ENCODE measurements at places on chromosomes 16 and 17.

- DNase-seq: no peak
Measured at GRCh38 chr16:23902748-23903414, 67.1 kb downstream of the PRKCB start.

DNA sequence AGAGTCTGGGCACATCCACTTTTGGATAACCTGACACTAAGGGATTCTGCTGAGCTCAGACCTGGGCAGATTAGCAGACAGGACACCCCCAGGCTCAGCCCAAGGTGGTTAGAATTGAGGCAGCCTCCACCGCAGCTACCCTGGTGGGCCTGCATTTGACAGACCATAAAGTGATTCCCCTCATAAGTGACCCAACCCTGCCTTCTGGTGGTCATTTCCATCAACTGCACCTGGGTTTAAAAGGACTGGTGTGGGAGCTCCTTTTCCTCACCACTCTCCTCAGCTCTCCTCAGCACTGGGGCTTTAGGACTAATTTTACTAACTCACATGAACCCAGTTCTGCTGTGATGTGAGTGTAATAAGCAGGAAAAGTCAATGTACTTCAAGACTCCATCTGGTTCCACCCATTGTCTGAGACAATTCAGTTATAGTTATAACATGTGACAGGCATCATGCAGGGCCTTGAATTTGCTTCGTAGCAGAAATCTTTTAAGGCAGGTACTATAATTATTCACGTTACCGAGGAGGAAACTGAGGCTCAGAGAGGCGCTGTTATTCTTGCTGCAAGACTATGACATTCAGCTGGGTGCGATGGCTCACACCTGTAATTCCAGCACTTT lies 42.5 kb downstream of the MYH3 start:
- no peak for DNase-seq

DNA sequence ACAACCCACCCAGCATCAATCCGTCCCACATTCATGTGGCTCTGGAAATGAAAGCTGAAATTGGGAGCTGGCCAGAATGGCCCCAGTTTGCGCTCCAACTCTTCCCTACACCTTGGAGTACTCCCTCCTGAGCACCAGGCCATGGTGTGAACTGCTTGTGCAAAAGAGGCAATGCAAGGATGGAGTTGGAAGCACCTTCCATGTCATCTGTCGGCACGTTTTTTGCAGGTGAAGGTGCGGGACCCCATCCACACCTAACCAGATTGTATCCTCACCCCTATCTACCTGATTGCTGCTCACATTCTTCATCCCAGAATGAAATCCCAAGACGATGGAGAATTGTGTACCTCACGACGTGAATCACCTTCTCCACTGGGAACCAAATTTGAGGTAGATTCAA lies 136.6 kb upstream of the WSB1 start:
- DNase-seq: no peak

DNA sequence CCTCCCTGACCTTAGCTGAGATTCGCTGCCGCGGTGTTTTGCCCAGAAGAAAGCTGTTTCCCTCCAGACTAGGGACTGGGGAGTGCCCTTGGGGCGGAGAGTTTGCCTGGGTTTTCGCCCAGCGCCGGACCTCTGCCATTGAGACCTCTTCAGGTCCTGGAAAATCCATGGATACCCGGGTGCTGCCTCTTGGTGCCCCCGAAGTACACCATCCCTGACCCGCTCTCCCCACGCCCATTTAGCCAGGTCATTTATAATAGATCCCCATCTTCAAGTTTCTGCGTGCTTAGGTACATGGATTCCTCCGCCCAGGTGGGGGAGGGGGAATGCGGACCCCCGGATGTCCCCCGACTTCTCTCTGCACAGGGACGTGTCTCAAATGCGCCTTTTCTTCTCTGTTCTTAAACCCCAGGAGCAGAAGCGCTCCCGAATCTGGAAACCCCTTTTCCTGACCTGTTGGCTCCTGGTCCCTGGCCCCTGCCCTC lies 15.0 kb upstream of the CBX8 start:
- no peak for DNase-seq

- DNase-seq: no peak
Measured at GRCh38 chr17:37109731-37110710, 161.3 kb downstream of the AATF start.

- DNase-seq: no peak
Measured at GRCh38 chr17:15947271-15947670, 2.3 kb downstream of the ADORA2B start.

DNA sequence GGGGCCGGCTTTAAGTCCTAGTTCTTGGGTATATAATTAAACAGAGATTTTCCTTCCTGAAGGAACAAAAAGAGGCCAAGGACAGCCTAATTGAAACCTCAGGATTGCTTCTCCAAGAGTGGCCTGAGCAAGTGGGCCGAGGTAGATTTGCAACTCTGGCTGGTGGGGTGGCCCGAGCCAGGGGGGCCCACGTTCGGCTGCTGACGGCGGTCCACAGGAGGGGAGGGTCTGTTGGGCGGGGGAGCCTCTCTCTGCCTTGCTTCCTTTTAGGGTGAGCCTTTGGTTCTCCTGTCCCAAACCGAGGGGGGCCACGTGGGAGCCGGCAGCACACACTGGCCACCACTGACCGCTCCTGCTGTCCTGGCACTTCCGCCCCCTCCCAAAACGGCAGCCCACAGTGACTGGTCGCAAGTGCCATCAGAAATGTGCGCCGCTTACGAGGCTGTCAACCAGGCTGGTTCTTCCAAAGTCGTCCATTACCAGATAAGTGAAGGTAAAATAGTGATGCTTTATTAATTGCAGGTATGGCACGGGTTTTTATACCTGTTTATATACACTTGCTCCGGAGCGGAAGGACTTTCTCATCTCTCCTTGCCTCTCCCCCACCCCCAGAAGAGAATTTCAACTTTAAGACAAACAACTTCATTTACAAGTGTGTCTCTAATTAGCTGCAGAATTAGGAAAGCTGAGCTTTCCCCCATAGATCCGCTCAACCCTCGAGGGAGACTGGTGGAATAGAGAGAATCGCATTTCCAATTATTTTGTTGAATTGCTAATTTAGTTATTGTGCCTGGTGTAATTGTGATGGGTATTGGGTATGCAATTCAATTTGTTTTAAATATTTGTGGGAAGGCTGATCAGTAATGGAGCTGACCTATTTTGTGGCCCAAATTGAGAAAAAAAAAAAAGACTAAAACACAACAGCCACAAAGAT lies 117.8 kb downstream of the AATF start:
- no peak for DNase-seq

DNA sequence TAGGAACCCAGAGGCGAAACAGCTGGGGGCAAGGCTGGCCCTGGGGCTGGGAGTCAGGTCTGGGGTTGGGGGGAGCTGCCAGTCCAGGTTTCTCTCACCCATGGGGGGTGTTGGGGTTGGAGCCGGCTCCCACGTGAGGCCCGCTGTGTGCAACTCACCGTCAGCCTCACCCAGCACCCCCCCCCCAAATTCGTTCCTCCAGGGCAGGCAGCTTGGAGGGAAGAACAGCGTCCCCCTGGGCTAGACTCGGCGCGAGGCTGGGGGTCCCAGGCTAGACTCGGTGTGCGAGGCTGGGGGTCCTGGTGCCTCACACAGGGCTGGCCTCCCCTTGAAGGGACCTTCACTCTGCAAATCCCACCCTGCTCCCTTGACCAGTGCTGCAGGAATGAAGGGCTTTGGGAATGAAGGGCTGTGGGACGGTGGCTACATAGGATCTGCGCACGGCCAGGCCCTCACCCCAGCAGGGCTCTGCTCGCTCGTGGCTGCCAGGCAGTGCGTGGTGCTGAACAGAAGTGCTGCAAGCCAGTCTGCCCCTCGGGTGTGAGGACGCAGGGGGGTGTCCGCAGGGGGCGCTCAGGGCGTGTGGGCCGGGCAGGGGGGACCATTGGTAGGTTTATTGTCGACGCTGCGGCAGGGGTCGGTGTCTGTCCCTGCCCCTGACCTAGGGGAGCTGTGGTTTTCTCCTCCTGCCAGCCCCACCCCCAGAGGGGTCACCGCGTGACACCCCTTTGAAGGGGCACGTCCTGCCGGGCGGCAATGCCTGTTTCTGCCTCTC lies 74.7 kb downstream of the KLHDC4 start:
- DNase-seq: no peak

- DNase-seq: no peak
Measured at GRCh38 chr16:80599466-80599865, 58.7 kb downstream of the DYNLRB2 start.

- no peak for DNase-seq
Measured at GRCh38 chr17:17698371-17698770, 17.1 kb downstream of the RAI1 start.

DNA sequence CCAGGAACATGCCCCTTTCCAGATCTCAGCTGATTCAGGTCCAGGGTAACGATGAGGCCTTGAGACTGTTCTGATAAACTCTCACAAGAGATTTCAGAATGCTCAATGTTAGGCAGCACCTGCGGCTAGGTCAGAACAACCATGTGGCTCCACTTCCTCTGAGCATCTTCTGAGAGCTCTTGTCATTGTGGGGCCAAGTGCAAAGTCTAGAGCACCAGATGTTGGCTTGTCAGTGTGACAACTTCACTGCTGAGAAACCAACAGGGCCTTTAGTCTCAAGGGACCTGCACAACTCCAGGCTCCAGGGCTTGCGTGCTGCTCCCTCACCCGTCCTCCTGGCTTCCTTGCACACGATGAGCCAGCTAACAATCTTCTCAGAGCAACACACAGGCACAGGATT lies 29.0 kb downstream of the FCSK start:
- no peak for DNase-seq

- no peak for DNase-seq
Measured at GRCh38 chr17:39801055-39801454, 63.1 kb downstream of the IKZF3 start.

- no peak for DNase-seq
Measured at GRCh38 chr17:81697261-81698044, 5.7 kb upstream of the MRPL12 start.

- no peak for DNase-seq
Measured at GRCh38 chr17:44014133-44014436, 678 bp downstream of the TMEM101 start.

DNA sequence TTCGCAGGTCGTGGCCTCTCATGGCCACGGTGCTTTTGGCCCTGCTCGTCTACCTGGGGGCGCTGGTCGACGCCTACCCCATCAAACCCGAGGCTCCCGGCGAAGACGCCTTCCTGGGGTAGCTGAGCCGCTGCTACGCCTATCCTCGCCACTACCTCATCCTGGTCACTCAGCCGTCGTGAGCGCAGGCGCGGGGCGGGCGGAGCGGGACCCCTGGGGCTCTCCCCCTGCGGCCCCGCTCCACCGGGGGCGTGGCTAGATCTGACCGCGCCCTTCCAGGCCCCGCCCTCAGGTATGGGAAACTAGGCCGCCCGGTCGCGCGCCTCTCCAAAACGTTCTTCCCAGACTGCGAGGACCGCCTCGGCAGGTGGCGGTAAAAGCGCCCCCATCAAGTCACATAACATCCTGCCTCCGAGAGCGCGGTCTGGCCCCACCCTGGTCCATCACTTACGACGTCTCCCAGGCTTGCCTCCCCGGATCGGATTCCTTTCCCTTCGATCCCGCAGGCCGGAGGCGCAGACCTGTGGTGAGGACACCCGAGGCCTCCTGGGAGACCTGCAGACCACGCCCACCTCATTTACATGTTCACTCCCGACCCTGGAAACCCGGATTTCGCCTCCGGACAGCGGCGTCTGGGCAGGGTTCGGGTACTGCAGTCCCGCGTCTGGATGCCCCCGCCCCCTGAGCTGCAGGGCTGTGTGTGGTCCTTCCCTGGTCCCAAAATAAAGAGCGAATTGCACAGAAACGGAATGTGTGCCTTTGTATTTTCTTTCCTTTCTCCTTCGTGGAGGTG lies 91.5 kb upstream of the TMEM97 start:
- DNase-seq: peak; percentile 12

- DNase-seq: no peak
Measured at GRCh38 chr17:17590883-17591354, 589 bp downstream of the PEMT start.

- DNase-seq: no peak
Measured at GRCh38 chr16:85670840-85671239, 17.9 kb downstream of the GINS2 start.

DNA sequence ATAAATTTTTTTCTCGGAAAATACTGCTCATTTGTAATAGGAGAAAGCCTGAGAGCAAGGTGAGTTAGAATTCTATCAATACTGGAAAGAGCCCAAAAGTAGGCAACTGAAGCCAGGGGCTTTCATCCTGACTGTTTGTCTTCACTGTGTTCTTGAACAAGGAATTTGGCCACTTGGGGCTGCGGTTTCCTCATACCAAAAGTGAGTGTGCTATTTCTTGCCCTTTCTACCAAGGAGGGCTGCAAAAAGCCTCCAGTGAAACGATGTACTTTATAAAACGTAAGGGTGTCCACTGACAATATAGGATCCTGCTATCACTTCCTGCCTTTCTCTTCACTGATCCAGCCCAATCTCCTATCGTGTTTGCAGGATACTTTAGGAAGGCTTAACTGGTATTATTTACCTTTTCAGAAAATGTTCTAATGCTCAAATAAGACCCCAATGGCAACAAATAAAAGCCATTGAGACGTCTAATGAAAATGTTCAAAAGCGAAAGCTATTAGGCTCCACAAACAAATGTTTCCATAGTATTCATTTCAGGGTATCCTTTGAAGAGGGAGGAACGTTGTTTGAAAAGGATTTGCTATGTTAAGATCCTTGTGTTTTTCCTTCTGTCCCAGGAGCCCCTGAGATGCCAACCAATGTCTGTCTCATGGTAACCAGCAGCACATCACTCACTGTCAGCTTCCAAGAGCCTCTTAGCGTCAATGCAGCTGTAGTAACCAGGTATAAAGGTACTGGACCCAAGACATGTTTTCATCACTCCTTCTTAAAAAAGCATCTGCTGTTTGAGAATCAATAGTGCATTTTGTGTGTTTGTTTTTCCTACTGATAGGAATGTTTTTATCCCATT lies 219.3 kb upstream of the NOG start:
- DNase-seq: no peak

DNA sequence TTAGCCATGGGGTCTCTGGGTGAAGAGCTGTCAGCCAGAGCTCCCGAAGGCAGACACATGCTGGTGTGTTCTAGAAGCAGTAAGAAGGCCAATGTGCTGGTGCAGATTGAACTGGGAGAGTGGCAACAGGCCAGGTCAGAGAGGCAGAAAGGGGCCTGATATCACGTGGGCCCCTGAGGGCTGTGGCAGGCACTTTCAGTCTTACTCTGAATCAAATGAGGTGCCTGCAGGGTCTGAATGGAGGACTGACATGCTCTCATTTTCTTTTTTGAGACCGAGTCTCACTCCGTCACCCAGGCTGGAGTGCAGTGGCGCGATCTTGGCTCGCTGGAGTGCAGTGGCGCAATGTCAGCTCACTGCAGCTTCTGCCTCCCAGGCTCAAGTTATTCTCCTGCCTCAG lies 293.8 kb downstream of the ABCC12 start:
- no peak for DNase-seq

- no peak for DNase-seq
Measured at GRCh38 chr16:1045993-1046911, 26.3 kb upstream of the SSTR5 start.

GRCh38 chr16:3112881-3113574 lies 642 bp downstream of the ZNF205 start:
- DNase-seq: no peak
